ENCODE measurements at places on chromosomes 13 and 19.

DNA sequence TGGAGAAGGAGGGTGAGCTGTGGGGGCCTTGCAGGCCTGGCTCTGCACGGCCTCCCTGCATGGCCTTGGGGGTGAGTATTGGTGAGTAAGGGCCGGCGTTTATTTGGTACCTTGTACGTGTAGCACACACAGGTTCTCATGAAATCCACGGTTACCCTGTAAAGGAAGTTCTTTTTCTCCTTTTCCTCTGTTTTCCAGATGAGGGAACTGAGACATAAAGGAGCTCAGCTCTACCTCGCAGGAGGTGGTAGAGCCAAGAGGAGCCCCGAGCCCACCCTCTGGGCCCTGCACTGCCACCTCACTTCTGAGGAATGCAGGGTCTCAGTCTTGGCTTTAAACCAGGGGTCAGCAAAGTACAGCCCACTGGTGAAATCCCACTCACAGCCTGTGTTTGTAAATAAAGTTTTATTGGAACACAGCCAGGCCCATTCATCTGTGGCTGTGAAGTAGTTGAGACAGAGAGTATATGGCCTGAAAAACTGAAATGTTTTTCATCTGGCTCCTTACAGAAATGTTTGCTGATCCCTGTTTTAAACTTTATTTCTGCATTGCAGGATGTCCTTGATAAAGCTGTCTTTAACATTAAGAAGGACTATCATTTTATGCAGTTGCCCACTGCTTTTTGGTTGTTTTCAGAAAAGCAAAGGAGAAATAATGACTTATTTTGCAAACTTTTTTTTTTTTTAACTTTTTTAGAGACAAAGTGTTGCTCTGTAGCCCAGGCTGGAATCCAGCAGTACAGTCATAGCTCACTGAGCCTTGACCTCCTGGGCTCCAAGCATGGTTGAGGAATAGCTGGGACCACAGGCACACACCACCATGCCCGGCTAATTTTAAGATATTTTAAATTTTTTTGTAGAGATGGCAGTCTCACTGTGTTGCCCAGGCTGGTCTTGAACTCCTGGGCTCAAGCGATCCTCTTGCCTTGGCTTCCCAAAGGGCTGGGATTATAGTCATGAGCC, 6.4 kb downstream of the EPN1 start:
- DNase-seq, result no peak

DNA sequence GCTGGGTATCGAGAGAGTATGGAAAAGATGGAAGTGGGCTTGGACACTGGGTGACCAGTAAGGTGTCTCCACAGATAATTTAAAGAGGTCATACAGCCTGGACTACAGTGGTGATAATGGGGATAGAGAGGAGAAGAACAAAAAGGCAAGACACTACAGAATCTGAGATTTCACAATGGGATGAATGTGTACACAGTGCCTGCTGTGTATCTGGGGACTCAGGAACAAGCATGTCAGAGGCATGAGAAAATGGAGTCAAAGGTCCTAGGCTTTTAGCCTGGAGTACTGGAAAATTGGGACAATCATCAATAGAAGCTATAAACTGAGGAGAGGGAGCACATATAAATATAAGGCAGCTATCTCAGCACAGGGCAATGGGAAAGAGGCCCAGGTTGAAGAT, 69.4 kb downstream of the TSC22D1 start:
- no peak for DNase-seq

GRCh38 chr19:53463263-53463662, 4.3 kb upstream of the ZNF813 start:
- DNase-seq, result no peak

DNA sequence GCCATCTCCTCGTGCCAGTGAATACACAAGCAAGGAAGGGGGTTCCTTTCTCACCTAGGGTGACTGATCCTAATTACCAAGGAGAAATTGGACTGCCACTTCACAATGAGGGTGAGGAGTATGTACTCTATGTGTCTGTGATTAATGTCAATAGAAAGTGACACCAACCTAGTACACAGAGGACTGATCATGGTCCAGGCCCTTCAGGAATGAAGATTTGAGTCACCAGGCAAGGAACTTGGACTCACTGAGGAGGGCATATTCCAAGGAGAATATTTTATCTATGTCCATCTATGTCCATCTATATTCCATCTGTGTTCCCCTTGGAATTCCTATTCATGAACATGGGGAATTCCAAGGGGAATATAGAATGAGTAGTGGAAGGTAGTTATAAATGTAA, 9.2 kb upstream of the ALOX5AP start:
- no peak for DNase-seq

- DNase-seq, result no peak
These were observed 3.7 kb upstream of the SOX21 start for GRCh38 chr13:94716016-94716415.

GRCh38 chr13:44796597-44797490, 192.4 kb downstream of the NUFIP1 start:
- no peak for DNase-seq

- DNase-seq, result no peak
These were observed 199.1 kb downstream of the DCT start for GRCh38 chr13:94280349-94280748.

GRCh38 chr13:30587739-30588138, 30.0 kb upstream of the USPL1 start:
- DNase-seq, result no peak

- peak; percentile 35 for DNase-seq
These were observed at the start of gene FSD1 for GRCh38 chr19:4304538-4305256. FSD1 (plus strand) TSS chr19:4304598; CDS start chr19:4304747, 149 bp downstream.

DNA sequence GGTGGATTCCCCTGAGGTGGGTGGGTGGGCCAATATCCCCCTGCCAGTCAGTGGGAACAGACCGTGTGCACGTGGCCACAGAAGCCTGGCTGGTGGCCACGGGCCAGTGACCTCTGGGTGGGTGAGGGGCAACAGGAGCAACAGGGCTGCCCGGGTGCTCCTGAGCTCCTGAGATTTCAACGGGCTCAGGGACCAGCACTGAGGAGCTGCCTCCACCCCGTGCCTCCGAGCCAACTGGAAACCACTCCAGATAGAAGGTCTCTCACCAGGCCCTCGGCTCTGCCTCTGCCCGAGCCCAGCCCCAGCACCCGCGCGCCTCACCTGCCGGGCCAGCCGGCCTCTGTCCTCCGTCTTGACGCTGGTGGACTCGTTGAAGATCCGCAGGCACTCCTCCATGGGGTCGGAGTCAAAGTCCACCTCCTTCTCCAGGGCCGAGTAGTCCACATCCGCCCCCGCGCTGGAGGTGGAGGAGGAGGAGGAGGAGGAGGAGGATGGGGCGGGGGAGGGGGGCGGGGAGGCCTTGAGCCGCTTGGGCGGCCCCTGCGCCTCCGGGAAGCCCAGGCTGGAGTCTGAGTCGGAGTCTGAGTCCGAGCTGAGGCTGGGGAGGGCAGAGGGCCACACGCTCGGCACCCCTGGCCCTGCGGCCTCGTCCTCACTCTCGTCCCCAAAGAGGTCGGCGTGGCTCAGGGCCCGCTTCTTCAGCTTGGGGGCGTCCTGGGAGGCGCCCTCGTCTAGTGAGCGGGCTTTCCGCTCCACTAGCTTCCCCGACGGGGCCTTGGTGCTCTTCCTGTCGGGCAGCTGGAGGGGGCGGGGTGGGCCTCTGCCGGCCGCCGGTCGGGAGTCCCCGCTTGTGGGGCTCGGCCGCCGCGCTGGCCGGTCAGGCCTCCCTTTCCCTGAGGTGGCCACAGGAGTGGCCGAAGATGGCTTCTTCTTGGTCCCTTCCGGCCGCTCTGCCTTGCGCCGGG, 14.8 kb upstream of the ATP8B3 start:
- DNase-seq, result no peak

DNA sequence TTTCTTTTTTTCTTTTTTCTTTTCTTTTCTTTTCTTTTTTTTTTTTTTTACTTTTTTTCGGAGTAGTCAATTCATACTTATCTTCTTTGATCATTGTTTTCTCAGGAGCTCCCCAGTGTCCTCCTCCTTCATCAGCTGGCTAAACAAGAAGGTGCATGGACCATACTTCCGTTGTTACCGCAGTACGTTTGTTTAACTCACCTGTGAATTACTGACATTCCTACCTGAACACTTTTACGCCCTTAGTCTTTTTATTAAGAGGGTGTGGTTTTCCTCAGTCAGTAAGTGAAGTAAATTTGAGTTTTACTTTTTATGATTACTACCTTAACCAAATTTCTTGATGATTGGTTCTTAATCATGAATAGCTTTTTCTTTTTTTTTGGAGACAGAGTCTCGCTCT, 47.1 kb downstream of the B3GLCT start:
- no peak for DNase-seq

DNA sequence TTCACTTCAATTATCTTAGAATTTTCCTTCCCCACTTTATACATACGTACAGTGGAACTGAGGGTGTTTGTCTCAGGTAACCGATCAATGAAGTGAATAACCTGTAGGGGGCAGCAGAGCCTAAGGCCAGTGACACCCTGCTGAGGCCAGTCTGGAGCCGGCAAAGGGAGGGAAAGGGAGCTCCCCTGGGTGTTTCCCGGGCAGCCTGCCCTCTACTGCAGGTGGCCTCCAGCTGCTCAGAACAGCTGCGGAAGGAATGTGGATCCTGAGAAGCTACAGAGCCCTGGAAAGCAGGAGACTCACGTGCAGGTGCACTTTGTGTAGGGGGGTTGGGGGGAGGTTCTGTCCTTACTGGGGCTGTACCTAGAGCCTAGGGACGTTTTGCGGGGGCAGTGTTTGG, 832 bp upstream of the ZNF491 start:
- peak; percentile 51 for DNase-seq

GRCh38 chr13:80901111-80901510, 560.2 kb upstream of the SPRY2 start:
- DNase-seq, result no peak

DNA sequence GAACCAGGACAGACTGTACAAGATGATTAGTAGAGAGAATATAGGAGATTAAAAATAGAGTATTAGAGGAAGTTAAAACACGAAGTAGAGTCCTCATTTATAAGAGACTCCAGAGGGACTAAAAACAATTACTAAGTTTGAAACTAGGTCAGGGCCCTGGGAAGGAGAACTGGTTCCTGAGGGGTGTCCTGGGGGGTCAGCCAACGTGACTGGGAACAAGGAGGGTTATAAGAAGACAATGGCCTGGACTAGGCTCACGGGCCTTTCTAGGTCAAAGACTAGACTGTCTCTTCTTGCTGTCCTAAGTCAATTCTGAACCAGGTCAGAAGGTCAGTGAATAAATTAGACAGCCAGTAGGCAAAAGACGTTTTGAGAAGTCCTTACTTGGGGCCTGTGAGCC, 165.3 kb downstream of the IER2 start:
- DNase-seq, result no peak

DNA sequence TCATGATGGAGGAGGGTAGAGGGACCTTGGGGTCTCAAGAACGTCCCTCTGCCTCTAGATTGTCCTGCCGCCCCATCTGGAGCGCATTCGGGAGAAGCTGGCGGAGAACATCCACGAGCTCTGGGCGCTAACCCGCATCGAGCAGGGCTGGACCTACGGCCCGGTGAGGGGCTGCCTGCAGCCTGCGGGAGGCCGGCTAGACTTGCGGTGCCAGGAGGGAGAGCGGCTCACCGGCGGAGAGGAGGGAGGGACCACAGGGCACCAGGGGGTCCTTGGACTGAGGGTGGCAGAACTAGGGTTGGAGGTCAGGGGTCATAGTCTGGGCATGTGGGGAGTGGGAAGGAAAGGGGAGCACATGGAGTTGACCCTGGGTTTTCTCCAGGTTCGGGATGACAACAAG, 29.9 kb downstream of the RYR1 start:
- DNase-seq, result no peak

DNA sequence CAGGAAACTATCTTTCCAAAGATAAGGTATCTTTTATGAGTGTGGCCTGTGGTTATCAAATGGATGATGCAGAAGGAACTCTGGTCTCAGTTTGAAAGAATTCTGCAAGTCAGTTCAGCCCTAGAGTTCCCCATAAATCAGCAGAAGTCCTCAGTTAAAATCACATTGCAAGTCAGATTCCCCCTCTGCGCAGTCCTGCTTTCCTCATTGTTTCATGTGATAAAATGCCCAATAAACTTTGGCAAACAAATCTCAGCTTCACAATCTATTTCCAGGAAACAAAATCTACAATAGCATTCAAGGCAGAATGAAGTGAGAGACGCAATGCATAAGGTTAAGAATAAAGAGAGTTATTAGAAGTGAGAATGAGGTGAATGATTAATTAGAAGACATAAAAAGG, 216.3 kb upstream of the KLHL1 start:
- no peak for DNase-seq

- no peak for DNase-seq
These were observed 73.9 kb downstream of the KCTD12 start for GRCh38 chr13:76812206-76812897.

GRCh38 chr19:55212447-55212846, 3.1 kb upstream of the PTPRH start:
- no peak for DNase-seq

- no peak for DNase-seq
These were observed 245.0 kb downstream of the KLF5 start for GRCh38 chr13:73303851-73304250.

DNA sequence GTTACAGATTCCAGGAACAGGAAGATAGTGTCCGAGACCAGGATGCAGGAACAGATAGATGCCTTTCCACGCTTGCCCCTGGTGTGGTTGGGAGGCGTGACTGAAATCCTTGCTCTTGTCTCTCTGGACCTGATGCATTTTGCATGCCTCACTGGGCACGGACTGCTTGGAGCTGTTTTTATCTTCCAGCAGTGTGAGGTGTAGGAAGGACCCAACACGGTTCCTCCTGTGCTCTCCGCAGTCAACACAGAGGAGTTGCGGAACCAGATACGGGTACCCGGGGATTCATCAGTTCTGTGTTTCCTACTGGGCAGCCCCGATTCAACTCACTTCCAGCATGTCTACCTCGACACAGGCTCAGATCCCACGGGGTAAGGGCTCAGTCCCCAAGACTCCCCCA, 6.5 kb downstream of the DOT1L start:
- no peak for DNase-seq

DNA sequence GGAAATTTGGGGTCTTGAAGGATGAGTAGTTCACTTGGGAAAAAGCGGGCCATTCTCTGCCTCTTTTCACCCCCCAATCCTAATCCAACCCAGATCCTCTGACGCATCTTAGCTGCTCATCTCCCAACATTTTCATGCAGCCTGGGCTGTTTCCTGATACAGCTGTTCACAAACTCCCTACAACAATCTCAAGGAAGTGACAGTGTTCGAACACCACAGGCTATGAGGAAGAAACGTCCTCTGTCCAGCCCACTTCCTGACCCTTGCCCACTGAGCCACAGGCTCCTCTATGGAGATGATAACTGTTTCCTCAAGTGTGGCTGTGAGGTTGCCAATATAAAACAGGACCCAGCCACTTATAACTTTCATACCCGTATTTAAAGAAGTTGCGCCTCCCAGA, 16.2 kb downstream of the LMTK3 start:
- no peak for DNase-seq

Data from activated T-helper 1 cell treated with Interleukin-2 at 50 U/mL for 16 hours (primary cell).